ENCODE measurements at places on chromosomes 5 and 9.

DNA sequence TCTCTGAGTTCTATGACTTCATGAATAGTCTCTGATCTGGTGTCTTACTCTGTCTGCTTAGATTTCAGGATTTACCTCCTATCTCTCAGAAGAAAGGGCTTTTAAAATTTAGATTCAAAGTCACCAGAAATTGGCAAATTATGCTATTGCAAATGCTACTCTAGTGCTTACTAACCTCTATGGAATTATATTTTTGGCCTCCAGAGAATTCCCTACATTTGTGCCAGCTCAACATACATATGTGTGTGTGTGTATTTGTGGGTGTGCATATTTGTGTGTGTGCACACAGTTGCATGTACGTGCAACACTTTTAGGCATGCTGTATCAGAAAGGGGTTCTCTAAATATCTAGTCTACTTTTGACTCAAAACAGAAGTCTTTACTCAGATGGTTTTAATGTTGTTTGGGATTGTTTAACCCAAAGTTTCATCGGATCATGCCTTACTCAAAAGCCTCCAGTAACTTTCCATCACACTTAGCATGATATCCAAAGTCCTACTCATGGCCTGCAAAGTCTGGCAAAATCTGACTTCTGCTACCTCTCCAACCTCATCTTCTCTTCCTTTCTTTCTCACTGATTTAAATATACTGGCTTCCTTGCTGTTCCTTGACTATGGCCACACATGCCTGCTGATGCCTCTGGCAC is 147.6 kb upstream of the NR3C1 start:
- no peak for DNase-seq

DNA sequence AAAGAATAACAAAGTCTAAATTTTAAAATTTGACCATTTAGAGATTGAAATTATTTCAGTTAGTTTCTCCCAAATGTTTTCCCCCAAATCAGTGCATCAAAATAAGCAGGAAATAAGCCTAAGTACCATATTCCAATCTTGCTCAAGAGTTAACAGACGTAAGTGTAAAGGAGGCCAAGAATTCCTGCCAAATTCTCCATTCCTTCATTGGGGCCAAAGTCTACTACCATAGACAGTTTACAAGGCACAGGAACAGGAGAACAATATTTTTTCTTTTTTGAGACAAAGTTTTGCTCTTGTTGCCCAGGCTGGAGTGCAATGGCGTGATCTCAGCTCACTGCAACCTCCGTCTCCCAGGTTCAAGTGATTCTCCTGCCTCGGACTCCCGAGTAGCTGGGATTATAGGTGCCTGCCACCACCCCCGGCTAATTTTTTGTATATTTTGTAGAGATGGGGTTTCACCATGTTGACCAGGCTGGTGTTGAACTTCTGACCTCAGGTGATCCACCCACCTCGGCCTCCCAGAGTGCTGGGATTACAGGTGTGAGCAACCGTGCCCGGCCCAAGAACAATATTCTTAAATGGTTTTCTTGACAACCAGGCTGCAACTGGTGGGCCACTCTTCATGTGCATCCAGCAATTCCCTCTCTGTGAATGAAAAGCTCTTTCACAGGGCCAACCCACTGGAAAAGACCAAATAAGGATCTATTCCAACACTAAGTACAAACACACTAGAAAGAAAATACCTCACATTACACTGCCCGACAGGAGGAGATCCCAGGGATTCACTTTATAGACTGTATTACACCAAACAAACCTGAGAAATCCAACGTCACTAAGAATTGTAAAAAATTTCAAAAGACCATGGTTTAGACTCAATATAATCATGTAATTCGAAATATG is 127.7 kb downstream of the MAPKAP1 start:
- no peak for DNase-seq

GRCh38 chr9:6764950-6765349 is 7.2 kb downstream of the KDM4C start:
- DNase-seq, result no peak

DNA sequence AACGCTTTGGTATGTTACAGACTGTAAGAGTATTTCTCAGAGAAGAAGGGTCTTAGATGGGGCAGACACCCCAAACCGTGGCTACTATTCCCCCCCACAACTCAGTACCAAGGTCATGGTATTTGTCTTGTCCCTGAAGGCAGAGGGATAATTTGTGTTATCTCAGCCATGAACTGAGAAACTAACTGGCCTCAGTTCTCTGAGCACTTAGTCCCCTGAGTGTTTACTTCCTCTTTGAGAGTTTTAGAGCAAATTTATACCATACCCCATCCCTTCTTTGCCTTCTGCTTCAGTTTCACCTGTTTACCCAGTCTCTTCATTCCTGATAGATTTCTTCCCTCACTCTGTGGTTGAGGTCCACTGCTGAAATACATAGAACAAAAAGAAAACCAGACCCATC is 183.9 kb downstream of the LRRC70 start:
- DNase-seq, result no peak

DNA sequence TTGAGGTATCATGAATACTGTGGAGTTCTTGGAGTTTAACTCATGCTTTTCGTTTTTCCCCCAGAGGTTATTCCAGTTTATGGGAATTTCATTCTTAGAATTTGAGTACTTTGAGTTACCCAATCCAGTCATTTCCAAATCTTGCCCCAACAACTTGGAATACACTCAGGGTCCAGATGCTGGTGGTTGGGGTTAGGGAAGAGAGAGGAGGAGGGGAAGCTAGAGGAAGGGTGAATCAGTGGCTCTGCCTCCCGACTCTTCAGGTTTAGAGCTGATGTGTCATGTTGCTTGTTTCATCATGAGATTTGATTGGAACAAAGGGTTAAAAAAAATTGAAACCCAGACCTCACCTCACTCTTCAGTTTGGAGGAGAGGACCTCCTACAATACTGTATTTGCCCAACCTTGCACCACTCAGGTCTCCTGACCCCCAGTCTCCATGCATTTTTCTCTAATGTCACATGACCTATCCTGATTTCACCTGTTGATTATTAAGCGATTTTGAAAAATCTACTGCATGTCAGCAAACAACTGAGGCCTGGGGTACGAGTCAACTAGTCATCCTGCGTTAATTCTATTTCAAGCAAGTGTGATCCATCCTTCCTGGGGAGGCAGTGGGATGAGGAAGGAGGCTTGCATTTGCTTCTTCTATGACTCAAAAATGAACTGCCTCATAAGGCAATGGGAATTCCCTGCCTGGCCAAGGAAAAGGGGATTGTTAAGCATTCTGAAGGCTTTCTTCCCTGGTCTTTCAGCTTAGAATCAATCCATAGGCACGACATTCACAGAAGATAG is 6.2 kb upstream of the SLC1A3 start:
- no peak for DNase-seq

DNA sequence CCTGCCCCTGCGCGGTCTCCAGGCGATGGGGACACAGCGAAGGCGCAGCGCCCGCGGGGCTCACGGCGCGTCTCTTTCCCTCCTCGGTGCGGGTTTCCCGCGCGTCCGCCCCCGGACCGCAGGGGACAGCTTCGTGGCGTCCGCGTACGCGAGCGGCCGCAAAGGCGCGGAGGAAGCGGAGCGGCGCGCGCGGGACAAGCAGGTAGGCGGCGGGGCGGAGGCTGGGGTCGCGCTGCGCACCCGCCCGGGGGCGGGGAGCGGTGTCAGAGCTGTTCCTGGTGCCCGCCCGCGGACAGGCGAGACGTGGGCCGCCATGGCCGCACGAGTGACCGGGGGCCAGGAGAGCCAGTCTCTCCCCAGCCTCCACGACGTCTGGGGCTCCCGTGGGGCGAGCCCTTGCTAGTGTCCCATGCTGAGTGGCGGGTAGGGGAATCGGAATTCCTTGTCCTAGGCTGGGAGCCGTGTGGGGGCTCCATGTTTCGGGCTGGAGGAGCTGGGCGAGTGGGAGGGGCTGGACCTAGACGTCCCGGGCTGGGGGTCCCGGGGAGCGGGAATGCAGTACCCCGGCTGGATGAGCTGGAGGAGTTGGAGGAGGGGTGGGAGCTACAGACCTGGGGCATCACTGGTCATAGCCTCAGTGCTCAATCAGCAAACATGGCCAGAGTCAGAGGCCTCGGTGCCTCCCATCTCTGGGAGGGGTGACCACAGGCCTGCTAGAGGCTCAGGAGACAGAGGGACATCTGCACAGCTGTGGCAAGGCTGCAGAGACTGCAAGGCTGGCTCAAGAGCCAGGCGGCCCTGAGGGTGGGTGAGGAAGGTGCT is 968 bp downstream of the NKD2 start:
- DNase-seq, result no peak

DNA sequence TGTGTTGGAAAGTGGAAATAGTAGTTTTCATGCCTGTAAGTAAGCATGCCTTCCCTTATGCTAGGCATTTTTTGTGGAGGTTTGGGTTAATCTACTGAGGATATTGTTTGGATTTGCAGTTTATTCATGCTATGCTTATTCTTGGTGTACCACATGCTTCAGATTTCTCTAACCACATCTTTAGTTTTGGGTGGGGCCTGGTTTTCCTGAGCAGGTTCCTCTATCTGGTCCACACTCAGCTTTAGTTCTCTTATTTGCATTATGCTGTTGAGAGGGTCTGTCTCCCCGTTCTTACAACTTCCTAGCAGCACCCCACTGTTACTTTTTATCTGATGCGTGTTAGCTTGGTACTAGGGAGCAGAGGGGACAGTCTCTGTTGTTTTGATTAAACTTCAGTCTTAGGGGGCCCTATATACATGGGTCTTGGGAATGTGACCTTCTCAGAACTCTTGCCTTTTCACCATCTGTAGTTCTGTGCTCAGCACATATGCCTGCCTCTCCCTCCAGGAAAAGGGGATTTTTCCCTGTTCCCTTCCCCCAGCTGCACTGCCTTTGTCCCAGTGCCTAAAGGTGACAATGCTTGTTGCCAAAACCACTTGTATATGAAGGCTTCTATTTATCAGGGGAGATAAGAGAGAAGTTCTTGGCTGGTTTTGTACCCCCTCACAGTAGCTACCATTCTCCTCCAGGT is 10.0 kb upstream of the CAMK4 start:
- no peak for DNase-seq

- DNase-seq, result no peak
Measured at GRCh38 chr9:115910959-115911358, 242.6 kb upstream of the PAPPA start.

DNA sequence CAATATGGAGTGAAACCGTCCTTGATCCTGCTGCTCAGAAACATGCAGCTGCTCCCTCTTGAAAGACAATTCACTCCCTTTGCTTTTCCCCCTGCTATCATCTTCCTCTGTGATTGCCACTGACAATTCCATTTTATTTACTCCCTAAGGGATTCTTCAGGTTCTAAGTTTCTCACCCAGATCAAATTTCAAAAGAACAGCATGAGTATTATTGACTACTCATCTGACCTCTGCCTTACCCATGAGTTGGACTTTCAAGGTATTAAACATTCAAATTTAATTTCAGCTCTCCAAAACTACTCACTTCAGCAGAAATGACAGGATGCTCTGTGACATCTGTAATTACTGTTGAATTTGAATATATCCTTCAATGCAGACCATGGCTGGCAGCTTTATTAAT is 236.5 kb upstream of the HAPLN1 start:
- peak; percentile 42 for DNase-seq

GRCh38 chr5:113354055-113354454 is 80.7 kb downstream of the TSSK1B start:
- DNase-seq, result no peak
